CD4-positive, CD25-positive, alpha-beta regulatory T cell (primary cell): ENCODE measurements at places on chromosomes 4 and X. TPM values are rescaled to one million over a fixed set of nuclear protein-coding genes. Genes with fewer than 3 reads are reported as not detected.

DNAAF6 gene
- not detected for total RNA-seq

COX7B2 gene
- not detected for total RNA-seq

MCTS1 gene
- 18.1 TPM for total RNA-seq

GRCh38 chr4:72144241-72144640, 112.4 kb downstream of the NPFFR2 start:
- no peak for DNase-seq

GRCh38 chrX:85243761-85244449, at the start of the genes SATL1 and ZNF711:
TSS of gene SATL1 (minus strand) at chrX:85243779. CDS start at chrX:85108968, 134,811 bp downstream.
TSS of gene ZNF711 (plus strand) at chrX:85243991. CDS start at chrX:85247573, 3,582 bp downstream.
- DNase-seq = no peak

- DNase-seq = no peak
Measured at GRCh38 chrX:77597511-77597910, 150.3 kb downstream of the FGF16 start.

NUDT6 gene
- total RNA-seq = 1.8 TPM

DNA sequence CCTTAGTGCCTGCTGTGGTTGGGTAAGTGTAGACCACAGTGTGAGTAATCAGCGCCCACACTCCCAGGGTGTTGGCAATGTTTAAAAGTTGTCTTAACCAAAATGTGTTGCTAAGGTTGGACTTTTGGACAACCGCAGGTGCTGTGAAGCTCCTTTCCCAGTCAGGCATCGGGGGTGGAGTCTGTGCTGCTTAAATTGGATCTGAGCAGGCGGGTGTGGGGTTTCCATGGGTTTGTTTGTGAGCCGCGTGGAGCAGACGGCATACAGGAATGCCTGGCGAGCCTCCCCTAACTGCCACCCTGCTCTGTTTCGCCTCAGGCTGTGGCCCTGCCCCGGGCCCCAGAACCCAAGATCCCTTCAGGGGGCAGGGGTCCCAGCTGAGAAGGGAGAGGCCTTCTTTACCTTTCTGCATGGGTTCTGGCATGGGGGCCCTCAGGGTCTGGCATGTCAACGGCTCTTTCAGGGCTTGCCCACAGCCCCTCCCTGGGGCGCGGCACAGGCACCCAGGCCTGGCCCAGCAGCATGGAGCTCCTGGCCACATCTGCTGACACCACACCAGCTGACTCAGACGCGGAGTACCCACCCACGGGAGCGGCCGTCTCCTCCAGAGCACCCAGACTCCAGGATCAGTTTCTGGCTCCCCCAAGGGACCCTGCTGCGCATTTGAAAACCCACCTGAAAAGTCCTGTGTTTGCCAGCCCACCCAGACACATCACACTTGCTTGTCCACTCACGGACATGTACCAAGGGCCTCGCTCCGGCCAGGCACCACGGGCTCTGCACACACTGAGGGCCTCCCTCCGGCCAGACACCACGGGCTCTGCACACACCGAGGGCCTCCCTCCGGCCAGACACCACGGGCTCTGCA, 5.1 kb upstream of the SPON2 start:
- DNase-seq = no peak

GRCh38 chrX:7119950-7120877, 27.3 kb upstream of the STS start:
- no peak for DNase-seq

CT45A1 gene
- not detected for total RNA-seq

DNA sequence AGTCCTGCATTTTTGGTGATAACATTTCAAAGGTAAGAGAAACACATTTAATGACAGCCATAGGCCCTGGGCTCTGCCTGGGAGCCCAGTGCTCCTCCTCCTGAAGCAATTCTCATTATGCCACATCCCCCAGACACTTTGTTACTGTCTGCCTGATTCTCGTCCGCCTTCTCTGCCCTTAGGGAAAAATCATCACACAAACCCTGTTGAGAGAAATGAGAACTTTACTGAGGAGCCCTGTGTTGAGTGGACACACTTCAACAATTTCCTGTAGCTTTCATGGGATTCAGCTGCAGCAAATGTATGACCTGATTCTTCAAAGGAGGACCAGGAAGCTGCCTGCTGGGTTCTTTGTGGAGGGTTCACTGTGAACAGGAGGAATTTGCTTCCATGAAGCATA, 566.5 kb upstream of the FRG1 start:
- DNase-seq = no peak

AKAP14 gene
- not detected for total RNA-seq

DNA sequence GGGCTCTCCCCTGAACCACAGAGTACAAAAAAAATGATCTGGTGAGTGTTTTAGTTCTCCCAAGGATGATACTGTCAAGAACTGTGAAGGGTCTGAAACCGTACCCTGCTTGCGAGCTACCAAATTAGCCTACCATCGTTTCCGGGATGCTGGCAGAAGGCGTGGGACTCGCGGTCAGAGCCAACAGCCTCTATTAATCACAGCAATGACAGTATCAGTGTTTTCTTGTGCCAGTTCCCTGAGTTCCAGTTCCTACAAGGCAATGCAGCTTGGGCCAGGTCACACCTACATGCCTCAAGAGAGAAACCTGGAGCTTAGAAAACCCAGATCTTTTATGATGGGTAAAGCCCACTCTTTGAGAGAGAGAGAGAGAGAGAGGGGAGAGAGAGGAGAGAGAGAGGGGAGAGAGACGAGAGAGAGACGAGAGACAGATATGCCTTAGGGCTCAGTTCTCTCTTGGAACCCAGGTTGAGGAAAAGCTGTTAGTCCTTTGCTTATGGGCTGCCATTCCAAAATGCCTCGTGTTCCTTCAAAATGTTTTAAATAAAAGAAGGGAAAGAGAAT, 327.8 kb downstream of the ARHGAP10 start:
- no peak for DNase-seq

SPANXB1 gene
- not detected for total RNA-seq

DNA sequence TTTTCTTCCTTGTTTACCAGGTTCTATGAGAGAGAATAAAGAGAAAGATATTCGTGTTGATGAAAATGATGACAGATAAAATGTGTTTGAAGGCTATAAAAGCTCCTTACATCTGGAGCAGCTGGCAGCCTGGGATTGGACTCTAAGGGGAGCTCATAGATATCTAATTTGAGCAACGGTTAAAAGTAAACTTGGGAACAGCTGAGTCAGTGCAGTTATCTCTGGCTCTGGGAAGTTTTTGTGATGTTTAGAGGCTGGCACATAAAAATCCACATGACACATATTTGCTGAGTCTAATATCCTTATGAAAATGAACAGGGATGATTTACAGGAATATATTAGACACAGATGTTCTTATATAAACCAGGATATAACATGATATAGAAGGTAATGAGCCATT, 331.8 kb upstream of the TENM3 start:
- DNase-seq = no peak

MAGED1 gene
- 23.3 TPM for total RNA-seq

FAM149A gene
- 1.1 TPM for total RNA-seq

- DNase-seq = no peak
Measured at GRCh38 chr4:177809791-177810190, 367.6 kb upstream of the AGA start.

- DNase-seq = no peak
Measured at GRCh38 chrX:124203311-124203710, 129.1 kb upstream of the TEX13D start.

DNA sequence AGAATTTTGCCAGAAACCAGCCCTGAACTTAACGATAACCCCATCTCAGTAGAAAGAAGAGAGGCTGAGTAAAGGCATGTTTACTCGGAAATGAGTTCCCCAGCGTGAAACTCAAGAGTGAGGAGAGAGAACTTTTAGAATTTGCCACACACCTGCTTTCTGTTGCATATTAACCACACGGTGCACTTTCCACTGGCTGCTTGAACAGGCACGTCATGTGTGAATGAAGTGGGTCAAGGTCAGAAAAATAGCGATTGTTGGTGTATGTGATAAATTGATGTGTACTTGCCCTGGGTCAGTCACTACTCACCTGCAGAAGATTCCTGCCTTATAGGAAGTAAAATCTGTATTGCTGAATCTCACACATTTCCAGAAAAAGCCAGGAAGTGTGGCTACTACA, 395.7 kb downstream of the TRIML1 start:
- no peak for DNase-seq

PLP1 gene
- total RNA-seq = not detected

DNA sequence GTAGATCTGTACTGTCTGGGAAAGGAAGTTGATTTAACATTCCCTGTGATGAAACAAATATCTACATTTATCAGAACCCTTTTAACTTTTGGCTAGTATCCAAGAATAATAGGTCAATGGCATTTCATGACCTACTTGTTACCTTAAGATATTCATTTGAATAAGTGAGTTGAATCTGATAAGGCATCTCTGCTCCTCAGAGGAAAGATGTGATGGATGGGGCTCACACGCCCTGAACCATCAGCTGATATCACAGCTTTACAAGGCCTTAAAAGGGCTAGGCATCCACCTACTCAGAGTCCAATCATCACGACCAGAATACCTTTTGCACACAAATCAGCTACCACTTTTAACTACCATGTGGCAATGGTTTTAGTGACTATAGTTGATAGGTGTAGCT, 90.2 kb upstream of the PDLIM3 start:
- DNase-seq = no peak

PCSK1N gene
- 2.6 TPM for total RNA-seq

DNA sequence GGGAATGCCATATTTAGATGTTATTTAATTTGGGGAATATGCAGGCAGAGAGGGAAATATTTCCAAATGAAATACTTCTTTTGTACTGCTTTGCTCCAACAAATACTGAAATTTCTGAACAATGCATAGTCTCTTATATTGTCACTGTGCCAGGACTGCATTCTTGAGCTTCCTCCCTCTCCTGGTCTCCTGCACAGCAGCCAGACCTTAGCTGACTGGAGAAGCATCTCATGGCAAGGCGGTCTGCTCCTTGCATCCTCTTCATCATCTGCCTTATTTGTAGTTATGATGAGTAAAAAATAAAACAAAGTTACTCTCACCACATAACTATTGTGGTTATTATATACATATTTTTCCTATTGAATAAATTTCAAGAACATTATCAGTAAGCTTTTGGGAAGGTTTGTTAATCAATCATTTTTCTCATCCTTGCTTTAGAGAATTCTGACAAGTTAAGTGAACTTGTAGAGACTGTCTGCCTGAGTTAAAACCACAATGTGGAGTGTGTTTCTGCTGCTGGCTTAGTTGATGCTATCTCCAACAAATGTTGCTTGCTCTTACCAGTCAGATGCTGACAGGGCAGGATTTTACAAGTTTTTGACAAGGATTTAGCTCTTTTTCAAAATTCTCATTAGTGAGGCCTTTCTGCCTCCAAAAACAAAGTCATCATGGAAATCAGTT, 153.6 kb downstream of the SOWAHB start:
- DNase-seq = no peak

HPGDS gene
- total RNA-seq = 0.39 TPM

PLK4 gene
- total RNA-seq = 13.8 TPM

DNA sequence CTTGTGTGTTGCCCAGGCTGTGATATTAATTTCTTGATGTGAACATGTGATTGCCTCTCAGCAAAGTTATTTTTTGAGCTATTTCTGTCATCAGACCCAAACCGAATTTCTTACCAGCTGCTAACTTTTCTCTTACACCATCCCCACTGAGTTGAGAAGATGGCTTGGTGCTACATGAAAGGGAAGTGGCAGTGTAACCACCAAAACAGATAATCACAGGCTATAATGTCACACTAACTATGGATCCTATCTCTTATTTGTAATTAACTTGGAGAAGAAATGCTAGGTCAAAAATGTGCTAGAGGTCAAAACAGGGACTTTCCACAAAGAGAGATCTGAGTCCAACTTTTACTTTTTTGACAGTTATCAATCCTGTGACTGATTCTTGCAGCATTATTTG, 43.8 kb downstream of the ELOVL6 start:
- no peak for DNase-seq

DNA sequence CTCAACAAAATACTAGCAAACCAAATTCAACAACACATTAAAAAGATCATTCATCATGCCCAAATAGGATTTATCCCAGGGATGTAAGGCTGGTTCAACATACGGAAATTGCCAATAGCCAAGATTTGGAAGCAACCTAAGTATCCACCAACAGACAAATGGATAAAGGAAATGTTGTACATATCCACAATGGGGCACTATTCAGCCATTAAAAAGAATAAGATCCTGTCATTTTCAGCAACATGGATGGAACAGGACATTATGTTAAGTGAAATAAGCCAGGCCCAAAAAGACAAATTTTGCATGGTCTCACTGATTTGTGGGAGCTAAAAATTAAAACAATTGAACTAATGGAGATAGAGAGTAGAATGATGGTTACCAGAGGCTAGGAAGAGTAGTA, 82.0 kb upstream of the FAM241A start:
- DNase-seq = no peak

GRCh38 chr4:79408063-79408462, at the start of gene GK2:
TSS of gene GK2 (minus strand) at chr4:79408228. CDS start at chr4:79408200, 28 bp downstream.
- no peak for DNase-seq

DNA sequence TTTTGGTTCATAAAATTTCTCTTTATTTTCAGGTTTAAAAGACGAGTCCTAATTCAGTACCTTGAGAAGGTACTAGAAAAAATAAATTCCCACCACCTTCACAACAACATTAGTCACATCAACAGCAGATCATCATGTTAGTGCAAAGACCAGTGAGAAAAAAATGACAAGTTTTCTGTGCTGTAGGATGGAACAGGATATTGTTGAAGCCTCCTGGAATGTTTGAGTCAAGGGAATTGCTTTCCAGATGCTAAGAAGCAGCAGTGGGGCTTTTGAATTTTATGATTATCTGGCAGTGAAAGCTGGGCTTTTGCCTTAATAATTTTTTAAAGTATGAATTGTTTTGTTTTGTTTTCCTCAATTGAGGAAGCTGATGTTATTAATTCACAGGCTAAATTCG, 61.0 kb downstream of the INTS6L start:
- DNase-seq = no peak

- DNase-seq = no peak
Measured at GRCh38 chr4:95867919-95868318, 28.0 kb downstream of the PDHA2 start.

GRCh38 chr4:98796991-98797390, 131.9 kb downstream of the EIF4E start:
- no peak for DNase-seq

GRCh38 chr4:70772929-70773555, 51.3 kb downstream of the RUFY3 start:
- no peak for DNase-seq

DNA sequence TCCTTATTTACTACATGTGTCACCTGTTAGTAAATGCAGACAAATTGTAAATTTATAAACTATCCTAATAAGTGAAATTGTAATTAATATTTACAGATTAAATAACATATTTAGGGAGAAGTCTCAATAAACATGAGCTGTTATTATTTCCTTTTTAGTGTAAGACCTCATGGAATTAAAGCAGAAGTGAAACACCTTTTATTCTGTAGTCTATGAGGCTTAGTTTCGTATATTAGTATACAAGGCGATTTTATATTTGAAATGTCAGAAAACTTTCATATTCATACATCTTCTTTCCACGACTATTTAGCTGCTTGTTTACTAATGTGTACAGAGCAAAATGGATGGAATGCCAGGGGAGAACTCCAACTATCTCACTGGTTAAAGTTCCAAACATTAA, 414.4 kb downstream of the ARHGAP24 start:
- DNase-seq = no peak

GRCh38 chr4:108342325-108342970, 173.7 kb upstream of the LEF1 start:
- peak; percentile 77 for DNase-seq

BANK1 gene
- 1.5 TPM for total RNA-seq

SHROOM3 gene
- not detected for total RNA-seq

- peak; percentile 21 for DNase-seq
Measured at GRCh38 chrX:17788439-17788838, 51.1 kb downstream of the SCML1 start.

PSAPL1 gene
- not detected for total RNA-seq
